Globus pallidus (tissue), 1 donor: ENCODE measurements at places on chromosomes 3 and 15.

- DNase-seq, result no peak
These were observed 83.6 kb upstream of the SMAD3 start for GRCh38 chr15:66981771-66982170.

- no peak for DNase-seq
These were observed 36.6 kb downstream of the SPSB4 start for GRCh38 chr3:141087778-141088130.

- no peak for DNase-seq
These were observed 40.5 kb downstream of the CMTM7 start for GRCh38 chr3:32432045-32432710.

DNA sequence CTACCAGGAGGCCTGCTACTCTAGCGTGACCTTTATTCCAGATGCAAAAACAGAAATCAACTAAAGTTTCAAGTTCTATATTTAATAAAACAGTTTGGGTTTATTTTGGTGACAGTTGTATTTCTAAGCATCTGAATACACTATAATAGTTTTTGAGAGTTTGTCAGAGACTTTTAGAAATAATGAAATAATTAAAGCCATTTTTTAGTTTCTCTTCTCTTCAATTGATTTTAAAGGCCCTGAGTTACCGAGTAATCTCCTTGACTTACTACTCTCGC lies 523.4 kb downstream of the CADM2 start:
- no peak for DNase-seq

DNA sequence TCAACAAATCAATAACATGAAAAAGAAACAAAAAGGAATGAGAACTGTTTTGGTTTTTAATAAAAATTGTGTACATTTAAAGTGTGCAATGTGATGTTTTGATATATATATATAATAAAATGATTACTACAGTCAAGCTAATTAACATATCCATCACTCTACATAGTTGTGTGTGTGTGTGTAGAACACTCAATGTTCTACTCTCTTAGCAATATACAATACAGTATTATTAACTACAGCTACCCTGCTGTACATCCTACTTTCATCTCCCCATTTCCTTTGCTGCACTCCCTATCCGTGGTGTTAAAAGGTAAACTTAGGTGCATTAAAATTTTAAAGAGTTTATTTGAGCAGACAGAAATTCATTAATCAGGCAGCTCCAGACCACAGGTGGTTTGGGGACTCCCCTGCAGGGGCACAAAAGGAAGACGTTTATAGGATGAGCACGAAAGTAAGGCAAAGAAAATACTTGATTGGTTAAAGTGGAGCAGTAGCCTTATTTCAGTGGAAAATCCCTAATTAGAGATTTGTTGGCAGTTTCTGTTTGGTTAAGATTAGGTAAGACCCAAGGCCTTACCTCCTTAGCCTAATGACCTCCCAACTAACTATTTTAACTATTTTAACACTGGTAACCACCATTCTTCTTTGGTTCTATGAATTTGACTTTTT lies 61.8 kb upstream of the SNRK start:
- DNase-seq, result no peak

DNA sequence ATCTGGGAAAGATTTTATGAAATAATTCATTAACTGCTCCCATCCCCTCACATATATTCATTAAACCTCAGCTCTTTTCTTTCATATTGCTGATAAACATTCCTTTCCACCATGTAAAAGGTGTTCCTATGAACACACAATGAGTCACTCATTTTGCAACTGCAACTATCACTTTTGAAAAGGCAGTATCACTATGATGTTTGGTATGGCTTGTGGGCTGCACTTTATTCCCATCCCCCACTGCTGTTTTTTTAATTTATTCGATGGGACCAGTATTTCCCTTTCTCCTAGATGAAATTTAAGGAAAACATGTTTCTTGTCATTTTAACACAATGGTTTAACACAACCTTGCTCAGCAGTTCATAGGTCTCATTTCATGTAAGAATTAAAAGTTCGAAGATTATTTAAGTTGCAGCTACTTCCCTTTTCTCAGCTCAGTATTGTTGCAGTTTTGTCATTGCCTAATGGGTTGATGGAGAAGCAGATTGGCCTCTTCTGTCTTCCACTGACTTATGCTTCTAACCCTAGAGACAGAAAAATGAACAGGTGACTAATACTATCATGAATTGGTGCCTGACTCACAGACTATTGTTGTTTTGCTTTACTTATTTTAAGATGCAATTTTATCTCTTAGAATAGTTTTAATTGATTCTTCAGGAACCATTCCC lies 280.3 kb downstream of the ZPLD1 start:
- DNase-seq, result no peak

DNA sequence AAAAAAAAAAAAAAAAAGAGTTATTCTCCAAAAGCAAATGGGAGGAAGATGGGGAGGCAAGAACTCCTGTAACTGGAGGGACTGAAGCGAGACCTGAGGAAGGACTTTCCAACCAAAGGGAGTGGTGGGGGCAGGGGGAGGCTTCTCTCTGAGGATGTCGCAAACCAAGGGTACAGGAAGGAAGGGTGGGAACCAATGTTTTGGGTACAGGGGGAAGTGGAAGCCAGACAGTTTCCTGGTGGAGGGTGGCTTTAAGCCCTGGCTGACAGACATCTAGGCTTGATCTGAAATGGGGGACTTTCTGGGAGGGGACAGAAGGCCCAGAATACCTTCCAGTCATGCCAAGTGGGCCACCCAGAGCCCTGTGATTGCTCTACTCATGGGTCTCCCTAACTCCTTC lies 27.0 kb downstream of the VIPR1 start:
- no peak for DNase-seq

DNA sequence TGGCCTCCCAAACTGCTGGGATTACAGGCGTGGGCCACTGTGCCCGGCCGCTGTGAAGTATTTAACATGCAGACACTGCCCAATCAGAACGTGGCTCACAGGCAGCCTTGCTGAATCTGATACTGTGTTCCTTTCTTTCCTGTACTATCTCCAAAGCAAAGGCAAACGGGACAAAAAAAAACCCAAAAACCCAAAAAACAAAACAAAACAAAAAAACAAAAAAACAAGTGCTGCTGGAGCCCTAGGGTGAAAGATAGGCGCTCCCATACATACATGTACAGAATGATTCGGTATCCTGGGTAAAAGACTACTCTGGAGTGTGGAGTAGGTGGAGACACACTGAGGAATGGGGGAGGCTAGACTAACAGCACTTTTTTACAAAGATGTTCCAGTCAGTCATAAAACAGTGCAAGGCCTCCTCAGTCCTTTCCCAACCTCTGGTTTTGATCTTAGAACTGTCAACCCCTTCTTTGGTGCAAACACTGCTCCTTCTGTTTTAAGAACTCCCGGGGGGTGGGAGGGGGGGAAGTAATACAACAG lies 7.7 kb upstream of the MAP1A start:
- peak; percentile 53 for DNase-seq

GRCh38 chr3:12483410-12483809 lies 870 bp upstream of the TSEN2 start:
- DNase-seq, result peak; percentile 17

DNA sequence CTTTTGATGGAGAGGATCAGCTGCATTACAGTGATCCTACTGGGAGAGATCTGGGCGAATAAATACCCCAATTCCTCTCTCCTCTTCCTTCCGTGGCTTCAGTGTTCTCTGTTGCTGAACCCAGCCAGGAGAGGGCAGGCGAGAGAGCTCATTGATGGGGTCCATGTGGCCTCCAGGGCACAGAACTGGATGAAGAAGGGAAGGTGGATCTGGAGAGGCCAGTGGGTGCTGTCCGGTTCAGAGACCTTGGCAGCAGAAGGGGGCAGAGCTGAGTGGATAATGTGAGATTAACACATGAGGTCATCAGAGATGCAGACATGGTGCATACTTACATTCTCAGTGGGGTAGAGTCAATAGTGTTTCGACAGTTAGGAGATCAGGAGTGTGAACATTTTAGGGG lies 193.6 kb downstream of the CLSTN2 start:
- peak; percentile 29 for DNase-seq

DNA sequence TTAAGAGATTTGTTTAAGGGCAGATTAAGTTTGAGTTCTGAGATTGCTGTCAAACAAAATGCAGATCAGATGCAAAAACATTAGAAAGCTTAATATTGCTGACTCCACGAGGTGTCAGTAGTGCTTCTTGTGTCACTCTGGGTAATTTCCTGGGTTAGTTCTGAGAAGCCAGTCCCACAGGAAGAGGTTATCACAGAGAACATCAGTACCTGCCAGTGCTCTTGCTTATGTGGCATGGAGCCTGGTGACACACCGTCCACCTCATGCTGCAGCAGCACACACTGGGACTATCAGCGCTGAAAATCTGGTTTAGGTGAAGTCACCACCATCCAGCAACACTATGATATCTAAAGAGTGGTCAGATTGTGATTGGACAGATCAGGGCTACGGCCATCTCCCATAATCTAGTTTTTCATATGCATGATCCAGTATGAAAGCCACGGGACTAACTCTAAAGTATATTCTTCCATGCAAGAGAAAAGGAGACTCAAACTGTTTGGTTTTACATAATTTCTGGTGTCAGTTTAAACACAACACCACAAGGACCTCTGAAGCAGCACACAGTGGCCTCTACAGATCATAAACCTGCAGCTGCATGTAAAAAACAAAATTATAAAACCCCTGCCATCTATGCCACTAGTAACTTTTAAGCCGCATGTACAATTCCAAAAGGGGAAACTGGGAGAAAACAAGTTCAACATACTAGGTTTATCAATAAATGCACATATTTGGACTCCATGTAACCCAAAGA lies 36.1 kb upstream of the MYO5C start:
- DNase-seq, result peak; percentile 66

- no peak for DNase-seq
These were observed 11.6 kb upstream of the NR2C2 start for GRCh38 chr3:14935592-14936345.

- DNase-seq, result no peak
These were observed 48.7 kb upstream of the IREB2 start for GRCh38 chr15:78389322-78389721.

- no peak for DNase-seq
These were observed 229.4 kb upstream of the AZI2 start for GRCh38 chr3:28577941-28578500.

DNA sequence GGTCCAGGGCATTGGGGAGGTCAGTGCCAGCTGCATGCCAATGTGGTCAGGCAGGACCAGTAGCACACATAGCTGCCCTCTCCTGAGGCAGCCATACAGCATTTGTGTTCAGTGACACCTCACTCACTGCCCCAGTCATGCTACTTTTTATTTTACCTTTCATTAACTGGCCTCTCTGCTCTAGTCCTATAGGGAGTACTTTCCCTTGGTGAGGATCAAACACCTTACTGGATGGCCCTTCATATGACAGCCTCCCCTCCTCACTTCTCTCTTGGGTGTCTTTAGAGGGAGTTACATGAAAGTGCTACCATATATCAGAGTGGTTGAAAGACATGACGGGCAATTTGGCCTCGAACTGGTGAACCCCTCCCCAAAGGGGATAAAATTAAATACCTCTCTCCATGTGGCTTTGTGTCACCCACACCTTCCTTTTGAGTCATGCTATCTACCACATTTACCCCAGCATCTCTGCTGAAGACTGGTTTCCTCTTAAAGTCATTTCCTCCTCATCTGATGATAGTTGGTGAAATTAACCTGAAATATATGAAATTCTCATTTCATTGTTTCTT lies 17.6 kb downstream of the RLBP1 start:
- no peak for DNase-seq

DNA sequence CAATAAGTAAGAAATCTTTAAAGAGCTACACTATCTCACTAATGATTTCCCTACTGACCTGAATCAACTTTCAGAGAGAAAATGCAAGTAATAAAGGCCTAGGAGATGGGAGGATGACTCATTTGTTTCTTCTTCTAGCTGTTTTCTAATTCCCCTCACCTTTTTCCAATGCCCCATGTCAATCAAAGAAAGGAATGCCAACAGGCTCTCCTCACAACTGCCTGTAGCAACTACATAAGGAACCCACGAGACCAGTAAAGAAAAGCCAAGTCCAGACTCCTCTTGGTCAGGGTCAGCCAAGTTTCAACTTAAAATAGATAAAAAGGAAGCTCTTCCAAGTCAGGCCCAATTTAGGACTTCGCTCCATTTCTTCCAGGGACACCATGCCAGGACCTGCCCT lies 201.9 kb downstream of the TNIK start:
- no peak for DNase-seq

- no peak for DNase-seq
These were observed 7.7 kb downstream of the FSTL1 start for GRCh38 chr3:120442975-120443517.

GRCh38 chr15:74222240-74223119 lies 13.6 kb upstream of the CCDC33 start:
- no peak for DNase-seq

DNA sequence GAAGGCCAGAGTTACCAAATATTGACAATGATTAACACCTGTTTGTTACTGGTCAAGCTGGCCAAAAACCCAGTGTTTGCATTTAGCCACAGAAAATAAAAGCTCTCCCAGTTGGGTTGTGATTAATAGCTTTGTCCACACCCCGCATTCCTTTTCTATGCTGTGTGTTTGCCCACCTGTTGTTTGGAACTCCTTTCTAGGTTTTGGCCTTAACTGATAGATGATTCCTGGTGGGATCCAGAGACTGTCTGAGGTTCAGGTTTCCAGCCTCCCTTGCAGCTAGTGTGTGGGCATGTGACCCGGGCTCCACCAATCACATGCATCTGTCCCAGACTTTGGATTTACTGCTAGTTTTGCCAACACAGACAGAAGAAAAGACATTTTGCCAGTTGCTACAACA lies 83.8 kb downstream of the PTPRG start:
- DNase-seq, result no peak

DNA sequence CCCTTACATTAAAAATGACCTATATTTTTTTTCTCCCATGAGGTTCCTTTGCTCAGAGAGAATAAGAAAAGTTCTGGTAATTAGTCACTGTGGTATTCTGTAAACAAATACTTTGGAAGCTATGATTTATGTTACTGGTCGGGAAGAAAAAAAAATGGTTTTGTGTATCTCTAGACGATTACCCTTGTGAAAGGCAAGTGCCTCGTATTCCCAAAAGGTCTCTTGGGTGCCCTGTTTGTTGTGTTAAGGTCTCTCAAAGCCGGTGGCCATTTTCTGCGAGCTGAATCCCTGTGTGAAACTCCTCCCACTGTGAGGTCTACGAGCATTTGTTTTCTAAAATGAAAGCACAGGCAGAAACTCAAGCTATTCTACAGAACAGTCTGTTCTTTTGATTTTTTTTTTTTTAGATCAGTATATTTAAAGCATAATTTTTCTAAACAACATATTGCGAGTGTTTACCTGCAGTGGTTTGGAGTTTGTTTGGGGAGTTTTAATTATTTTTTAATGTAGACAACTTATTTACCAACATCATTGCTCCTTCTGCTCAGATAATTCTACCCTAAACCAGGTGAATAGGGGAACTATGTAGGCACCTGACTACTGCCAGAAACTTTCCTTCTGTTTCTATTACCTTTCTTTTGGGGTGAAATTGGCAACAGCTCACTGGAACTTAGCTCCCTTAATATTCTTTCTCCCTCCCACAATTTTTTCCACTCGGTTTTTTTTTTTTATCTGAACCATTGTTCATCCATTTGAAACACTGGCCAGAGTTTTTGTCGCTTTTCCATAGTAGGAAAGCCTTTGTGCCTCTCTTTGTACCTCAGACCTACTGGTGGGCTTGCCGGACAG lies 44.0 kb downstream of the ZBTB38 start:
- DNase-seq, result peak; percentile 86
